MCF 10A (cell line): ENCODE measurements at places on chromosomes 2 and 18. TPM values are rescaled to one million over a fixed set of nuclear protein-coding genes. Genes with fewer than 3 reads are reported as not detected.

Gene MREG
- 6.8 and 10.4 TPM in 2 replicates for total RNA-seq

Gene SLC30A3
- not detected in 2 replicates for total RNA-seq

Gene SLC5A7
- not detected in 2 replicates for total RNA-seq

Gene ITPRID2
- total RNA-seq, result 108 and 114 TPM in 2 replicates

Gene AQP12A
- total RNA-seq, result not detected in 2 replicates

Gene TLX2
- not detected in 2 replicates for total RNA-seq

Gene CFC1
- total RNA-seq, result not detected in 2 replicates

Gene DPYSL5
- not detected in 2 replicates for total RNA-seq
